ENCODE measurements at places on chromosomes 6 and 20.

DNA sequence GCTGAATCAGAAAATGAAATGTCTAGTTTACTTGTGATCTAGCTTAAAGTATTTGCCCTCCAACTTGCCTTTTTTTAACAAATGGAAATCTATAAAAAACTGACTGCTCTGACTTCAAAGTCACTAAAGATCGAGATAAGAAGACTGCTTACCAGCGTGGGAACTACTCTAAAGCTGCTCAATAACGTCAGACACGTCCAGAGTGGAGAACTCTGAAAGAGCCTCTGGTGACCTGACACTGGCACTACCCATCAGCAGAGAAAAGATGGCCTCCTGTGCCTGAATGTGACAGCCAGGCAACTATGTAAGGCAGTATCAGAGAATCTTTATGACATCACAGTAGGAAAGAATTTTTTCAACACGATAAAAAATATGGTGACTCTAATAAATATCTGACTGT, 202.1 kb upstream of the SHLD1 start:
- DNase-seq: no peak

GRCh38 chr6:14035874-14036273, 81.7 kb upstream of the CD83 start:
- no peak for DNase-seq

DNA sequence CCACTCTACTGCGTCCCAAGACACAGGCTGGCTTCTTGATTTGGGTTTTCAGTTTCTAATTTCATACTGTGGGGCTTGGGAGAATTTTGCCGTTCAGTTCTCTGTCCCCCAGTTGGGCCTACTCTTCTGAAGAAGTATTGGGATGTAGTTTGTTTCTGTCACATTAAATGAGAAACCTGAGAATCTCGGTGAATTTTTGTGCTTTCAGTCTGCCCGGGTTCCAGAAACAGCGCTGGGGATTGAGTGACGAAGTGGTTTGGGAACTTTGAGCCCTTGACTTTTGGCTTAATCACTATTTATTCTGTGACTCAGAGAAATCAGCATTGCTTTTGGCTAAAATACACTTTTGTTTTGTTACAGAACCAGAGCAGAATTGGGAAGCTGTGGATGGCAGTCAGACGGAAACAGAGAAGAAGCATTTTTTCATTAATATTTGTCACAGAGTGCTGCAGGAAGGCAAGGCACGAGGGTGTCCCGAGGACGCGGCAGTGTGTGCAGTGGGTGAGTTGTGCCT, 74.0 kb downstream of the IGF2R start:
- DNase-seq: no peak

DNA sequence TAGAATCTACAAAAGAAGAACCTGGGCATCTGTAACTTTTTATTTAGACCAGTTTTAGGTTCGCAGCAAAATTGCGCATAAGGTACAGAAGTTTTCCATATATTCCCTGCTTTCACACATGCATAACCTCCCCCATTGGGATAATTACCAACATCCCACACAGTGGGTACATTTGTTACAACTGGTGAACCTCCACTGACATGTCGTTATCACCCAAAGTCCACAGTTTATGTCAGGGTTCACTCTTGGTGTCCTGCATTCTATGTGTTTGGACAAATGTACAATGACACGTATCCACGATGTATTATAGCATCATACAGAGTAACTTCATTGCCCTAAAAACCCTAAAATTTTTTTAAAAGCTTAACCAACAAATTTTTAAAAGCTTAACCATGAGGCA, 109.7 kb downstream of the SMLR1 start:
- DNase-seq: no peak

- no peak for DNase-seq
These were observed 63.4 kb downstream of the UBE2V1 start for GRCh38 chr20:50049442-50050026.

- DNase-seq: no peak
These were observed 9.7 kb upstream of the ZSCAN9 start for GRCh38 chr6:28215425-28215824.

GRCh38 chr20:38402816-38403215, 32.3 kb downstream of the SNHG17 start:
- no peak for DNase-seq

- no peak for DNase-seq
These were observed 195.5 kb downstream of the DLL1 start for GRCh38 chr6:170095273-170095981.

- no peak for DNase-seq
These were observed 543.5 kb downstream of the MMUT start for GRCh38 chr6:48919555-48919954.

DNA sequence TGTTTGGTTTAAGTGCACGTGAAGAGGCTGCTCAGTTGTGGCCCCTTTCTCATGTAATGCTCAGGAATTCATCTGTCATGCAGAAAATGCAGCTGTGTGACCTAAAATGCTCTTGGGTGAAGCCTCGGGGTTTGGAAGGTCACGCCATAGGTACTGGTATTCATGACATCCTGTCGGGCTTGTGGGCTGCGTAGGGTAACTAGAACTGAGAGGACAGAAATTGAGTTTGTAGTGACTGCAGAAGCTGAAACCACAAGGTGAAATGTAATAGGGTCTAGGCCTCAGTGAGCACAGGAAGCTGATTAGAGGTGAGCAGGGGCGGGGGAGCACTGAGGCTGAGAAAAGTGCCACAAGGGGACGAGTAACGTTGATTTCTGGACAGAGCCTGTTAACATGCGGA, 128.8 kb downstream of the SOBP start:
- no peak for DNase-seq

DNA sequence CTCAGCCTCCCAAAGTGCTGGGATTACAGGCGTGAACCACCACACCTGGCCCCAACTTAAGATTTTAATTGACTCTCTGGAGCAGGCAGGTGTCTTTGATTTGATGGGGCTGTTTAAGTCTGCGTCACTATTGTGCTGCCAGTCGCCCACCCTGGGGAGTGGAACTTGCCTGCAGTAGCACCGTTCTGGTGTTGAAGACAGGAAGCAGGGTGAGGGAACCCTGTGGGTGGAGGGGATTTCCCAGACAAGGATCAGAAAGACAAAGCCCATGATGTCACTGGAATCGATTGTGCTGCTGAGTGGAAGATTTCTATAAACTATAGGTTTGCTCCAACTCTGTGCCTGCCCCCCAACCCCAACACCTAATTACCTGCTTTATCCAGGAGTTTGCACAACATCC, 11.0 kb downstream of the ALDH8A1 start:
- DNase-seq: no peak

- DNase-seq: no peak
These were observed 369.7 kb downstream of the CD109 start for GRCh38 chr6:74065705-74066104.

GRCh38 chr6:98929498-98930060, 18.2 kb downstream of the FBXL4 start:
- no peak for DNase-seq

DNA sequence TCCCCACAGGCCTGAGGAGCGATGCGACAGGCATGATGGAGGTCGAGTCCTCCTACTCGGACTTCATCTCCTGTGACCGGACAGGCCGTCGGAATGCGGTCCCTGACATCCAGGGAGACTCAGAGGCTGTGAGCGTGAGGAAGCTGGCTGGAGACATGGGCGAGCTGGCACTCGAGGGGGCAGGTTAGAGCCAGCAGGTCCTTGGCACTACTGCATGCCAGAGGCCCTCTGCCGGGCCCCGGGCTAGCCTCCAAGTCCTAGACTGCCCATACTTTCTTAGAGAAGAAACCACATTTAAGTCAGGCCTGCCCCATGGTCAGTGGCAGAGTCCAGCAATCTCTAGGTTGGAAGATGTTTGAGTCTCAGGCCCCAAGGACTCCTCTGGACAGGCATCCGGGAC, 32.1 kb downstream of the PKIG start:
- DNase-seq: no peak

GRCh38 chr6:164010441-164011103, 596.1 kb downstream of the QKI start:
- no peak for DNase-seq

DNA sequence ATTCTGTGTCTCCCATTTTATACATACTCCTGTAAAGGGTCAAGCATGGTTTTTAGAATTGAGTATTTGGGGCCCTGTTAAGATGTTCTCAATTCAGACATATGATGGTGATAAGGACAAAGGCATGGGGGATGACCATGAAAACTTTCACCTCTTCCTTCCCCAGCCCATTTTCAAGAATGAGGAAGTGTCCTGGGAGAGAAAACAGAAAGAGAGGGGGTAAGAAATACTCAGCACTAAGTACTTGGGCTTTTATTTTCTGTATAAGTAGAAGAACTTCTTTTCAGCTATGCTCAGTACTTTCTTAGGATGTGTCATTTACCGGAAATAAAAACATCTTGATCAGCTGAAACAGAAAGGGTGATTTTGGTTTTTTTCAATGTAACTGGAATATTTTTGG, 10.9 kb upstream of the MBOAT1 start:
- no peak for DNase-seq

DNA sequence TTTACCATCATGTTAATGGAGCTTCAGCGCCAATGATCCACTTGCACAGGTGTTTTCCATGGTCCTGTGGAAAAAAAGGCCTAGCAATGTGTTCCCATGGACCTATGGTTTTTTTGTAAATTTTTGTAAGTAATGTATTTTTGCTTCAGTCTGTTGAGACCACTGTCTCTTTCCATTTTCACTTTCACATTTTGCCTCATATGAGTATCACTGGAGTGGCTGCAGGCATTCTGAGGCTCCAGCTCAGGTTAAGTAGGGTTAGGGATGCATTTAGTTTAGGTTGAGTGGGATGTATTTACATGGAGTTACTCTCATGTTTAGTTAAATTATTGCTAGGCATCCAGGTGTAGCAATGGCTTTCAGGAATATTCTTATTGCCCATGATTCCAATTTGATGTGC, 19.2 kb upstream of the LMBRD1 start:
- no peak for DNase-seq

GRCh38 chr6:67031451-67031850, 1324.4 kb upstream of the EYS start:
- DNase-seq: no peak

DNA sequence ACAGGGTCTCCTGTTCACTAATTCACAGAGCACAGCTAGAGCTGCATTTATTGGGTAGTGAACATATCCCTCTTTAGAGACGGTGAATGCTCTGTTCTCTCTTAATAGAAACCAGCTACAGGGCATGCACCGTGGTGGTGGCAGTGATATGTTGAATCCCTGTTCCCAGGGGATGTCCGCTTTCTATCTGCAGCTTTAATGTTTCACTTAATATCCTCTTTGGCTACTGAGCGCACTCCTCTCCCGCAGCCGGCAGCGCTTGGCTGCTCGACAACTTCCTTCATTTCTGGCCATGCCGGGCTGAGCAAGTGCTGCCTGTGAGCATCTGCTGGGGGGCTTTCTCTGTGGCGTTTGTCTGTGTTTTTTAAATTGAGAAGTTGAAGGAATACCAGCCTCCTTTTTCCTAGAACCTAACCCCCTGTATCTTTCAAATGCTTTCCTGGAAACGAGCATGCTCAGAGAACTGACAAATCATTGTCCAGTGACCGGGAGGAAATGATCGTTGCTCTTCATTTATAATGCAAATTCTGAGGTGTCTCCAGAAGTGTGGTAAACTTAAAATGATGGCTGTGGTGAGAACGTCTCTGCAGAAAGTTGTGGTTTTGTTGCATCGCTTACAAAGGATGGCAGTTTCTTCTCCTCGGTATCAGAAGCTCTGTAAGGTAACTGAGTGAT, 297.9 kb downstream of the UTRN start:
- DNase-seq: peak; percentile 10

DNA sequence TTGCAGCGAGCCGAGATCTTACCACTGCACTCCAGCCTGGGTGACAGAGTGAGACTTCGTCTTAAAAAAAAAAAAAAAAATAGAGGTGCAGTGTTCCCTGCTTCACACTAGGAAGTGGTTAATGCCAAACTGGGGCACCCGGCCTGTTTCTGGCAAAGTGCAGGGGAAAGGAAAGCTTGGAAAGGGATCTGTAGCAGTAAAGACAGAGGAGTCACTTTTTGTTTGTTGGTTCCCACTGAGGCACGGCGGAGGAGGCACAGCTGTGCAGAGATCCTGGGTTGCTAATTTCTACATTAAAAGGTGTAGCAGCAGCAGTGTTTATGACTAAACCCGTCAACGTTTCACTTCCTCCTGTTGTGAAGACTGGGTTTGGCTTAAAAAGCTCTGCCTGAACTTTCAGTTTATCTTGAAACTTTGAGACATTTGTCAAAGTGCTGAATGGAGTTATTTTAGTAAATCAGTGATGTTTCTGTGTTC, 125.6 kb downstream of the CARMIL1 start:
- DNase-seq: no peak

DNA sequence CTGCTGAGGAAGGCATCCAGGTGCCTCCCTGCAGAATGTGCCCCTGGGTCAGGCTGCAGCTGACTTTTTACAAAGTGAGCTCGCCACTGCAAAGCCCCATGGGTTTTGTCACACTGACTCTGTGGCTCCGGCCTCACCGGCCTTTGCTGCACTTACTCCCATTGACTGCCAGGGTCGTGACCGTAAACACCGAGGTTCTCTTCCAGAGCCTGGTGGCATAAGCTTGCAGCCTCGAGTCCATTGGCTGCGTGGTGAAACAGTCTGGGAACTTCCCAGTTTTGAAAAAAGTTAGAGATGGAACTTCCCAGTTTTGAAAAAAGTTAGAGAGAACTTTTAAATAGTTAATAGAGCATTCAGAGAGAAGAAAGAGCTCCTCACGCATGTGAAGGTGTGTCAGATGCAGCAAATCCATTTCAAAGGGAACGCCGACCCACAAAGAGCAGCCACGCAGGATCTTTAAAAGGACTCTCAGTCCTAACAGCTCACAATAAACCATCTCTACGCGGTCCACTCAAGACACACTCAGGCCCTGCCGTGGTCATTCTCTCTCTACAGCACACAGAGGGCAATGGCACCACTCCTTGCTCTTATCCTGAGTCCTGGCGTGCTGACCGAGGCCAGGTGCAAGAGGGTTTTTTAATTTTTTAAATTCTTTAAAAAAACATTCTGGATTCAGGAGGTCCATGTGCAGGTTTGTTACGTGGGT, 12.8 kb downstream of the RAMACL start:
- no peak for DNase-seq

GRCh38 chr6:144619966-144620365, 334.8 kb downstream of the UTRN start:
- DNase-seq: no peak

DNA sequence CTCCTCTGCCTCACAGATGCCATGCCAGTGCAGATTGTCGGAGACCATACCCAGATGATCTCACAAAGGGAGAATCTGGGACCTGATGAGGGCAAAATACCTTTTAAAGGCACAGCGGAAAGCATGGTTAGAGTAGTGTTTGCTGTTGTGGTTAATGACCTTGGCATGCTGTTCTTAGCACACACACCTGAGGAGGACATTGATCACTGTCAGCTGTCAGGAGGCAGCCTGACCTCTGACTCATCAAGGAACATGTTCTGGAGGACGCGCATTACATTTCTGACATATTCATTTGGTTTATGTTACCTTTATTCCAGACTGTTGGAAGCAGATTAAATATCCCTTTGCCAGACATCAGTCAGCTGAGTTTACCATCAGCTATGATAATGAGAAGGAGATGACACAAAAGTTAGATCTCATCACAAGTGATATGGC, 57.1 kb downstream of the GOPC start:
- DNase-seq: no peak

DNA sequence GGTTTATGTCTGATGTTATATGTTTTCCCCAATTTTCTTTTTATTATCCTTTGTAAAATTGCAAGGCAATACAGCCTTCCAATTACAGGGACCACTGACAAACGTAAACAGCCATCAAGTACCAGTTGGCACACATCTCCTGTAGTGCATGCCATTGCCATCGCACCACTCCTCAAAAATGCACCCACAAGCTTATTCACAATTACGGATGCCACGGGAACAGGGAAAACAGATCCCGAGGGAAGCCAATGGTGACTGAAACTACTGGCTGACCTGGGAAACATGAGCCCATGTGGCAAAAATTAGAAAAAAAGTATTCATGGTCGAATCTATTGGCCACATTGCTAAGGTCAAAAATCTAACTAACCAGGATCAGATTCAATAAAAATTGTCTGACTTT, 395.2 kb downstream of the PAX1 start:
- DNase-seq: no peak

Data from ovary (tissue), 10 donors.